Activated naive CD4-positive, alpha-beta T cell (primary cell): ENCODE measurements at places on chromosomes 5 and 9.

DNA sequence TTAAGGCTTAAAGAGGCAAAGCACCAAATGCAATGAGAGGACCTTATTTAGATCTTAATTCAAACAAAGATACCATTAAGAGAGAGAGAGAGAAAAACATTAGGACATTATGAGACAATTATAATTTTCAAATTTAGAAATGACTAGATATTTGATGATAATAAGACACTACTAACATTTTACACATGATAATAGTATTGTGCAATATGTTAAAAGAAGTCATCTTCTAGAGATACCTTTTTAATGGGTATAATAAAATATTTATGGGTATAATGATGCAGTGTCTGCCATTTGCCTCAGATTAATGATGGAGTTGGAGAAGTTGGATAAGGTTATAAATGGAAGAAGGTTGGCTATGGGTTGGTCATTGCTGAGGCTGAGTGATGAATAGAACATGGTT lies 21.2 kb downstream of the SPAAR start:
- DNase-seq: no peak

DNA sequence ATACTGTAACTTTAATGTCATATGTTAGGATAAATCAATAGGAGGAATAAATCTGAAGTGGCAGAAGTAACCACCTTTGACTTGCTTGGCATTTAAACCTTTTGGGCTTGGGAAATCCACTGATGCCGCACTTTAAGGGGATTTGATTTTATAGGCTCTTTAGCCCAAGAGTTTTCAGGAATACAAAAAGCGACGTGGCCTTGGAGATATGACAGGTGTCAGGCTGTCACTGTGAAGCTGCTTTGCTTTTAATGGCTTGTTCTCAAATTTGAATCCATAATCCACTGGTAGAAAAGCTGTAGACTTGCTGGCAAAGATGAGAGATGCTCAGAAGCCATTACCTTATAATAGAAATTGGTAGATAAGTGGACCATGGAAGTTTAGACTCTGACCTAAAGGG lies 71.6 kb downstream of the GABRG2 start:
- no peak for DNase-seq

GRCh38 chr5:17024686-17025180 lies 88.6 kb upstream of the MYO10 start:
- no peak for DNase-seq

DNA sequence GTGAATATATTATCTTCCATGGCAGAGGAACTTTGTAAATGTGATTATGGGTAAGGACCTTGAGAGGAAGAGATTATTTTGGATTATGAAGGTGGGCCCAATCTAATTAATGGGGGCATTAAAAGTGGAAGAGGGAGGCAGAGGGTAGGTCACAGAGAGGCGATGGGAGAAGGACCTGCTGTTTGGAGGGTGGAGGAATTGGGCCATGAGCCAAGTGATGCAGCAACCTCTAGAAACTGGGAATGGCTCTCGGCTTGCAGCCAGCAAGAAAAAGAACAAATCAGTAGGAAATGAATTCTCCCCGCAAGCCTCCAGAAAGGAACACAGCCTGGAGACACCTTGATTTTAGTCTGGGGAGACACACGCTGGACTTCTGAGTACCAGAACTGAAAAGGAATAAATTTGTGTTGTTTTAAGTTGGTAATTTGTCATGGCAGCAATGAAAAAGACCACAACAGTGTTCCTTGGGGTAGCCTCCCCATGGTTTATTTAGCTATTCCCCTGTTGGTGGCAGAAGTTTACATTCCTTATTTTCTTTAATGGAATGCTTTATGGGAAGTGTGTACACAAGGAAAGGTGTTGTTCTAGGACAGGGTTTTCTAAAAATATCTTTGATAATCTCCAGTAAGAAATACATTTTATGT lies 103.6 kb downstream of the HSPA4 start:
- DNase-seq: no peak

DNA sequence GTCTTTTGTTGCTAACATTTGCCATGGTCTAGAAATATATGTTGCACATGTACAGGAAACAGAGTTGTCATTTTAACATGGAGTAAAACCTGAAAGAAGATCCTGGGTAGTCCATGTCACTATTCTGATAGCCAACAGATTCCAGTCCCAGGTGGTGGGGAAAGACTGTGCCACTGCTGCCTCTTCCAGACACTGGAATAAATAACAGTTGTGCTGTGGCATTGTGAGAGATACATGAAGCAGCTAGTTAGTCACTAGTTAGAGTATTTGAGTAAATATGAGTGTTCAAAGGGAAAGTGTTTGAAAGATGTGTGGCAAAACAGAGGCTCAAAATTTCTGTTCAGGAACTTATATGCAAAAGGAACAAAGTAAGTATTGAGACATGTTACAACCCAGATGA lies 1408.3 kb downstream of the EFNA5 start:
- DNase-seq: no peak

- no peak for DNase-seq
Observed at GRCh38 chr5:8905021-8905420, 640.9 kb downstream of the SEMA5A start.

DNA sequence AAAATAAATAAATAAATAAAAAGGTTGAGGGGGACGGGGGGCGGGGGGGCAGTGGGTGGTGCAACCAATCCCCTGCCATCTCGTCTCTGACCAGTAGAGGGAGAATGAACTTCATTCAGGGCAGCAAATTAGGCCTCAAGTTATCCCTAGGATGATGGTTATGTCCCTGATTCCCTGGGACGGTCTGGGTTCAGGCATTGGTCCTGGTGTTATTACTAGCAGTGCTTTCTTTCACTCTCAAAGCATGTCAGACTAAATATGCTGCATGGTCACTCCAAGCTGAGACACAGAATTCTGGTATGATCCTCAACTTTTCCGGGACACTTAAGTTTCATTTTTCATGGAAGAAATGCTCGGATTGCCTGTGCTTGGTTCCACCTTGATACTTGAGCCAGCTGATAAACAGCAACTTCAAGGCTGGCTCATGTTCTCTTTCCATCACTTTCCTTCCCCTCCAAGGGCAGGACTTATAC lies 59.4 kb downstream of the DAP start:
- DNase-seq: no peak

GRCh38 chr9:110089681-110090370 lies 118.1 kb downstream of the C9orf152 start:
- DNase-seq: no peak
